ENCODE measurements at places on chromosomes 7 and 10.

GRCh38 chr7:111918461-111918860 is 287.7 kb downstream of the DOCK4 start:
- DNase-seq, result no peak

- DNase-seq, result peak; percentile 41
Observed at GRCh38 chr7:80622541-80622940, 15.9 kb upstream of the CD36 start.

DNA sequence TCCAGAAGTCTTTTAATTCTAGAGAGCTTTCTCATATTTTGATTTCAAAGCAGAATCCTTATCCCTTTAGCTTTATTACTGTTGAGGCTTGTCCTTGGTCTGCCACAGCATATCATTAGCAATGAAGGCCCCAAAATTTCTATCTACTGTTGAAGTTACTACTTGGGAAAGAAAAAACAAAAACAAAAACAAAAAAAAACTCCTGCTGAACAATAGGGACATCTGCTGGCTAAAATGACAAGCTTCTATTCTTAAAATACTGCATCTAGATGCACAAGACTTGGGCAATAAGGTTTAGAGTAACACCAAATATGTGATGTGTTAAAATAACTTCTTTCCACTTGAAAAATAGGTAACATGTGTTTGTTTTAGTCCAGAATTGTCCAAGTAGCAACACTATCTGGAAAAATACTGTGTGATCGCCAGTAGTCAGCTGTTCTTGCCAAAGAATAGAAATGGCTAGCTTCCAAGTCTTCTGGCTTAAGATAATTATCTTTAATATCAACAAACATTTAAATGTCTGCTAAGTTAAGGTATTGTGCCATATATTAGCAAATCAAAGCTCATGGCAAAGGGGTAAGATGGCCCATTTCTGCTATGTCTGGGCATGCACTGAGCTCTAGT is 3.8 kb upstream of the DMTF1 start:
- DNase-seq, result peak; percentile 15

DNA sequence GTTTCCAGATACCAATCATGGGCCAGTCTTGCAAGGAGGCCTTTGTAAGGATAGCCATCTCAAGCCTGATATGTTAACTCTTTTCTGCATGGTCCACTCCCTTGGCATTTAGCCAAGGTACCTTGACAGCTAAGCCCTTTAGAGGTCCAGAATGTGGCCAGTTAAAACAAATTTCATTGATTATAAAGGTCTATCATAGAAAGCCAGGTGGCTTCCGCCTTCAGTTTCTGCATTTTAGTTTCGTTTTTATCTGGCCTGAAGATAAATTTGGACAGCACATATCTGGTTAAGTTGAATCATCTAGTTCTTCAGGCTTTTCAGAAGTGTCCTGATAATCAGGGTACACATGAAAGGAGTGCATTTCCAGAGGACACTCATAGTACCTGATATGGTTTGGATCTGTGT is 30.7 kb downstream of the ANKIB1 start:
- DNase-seq, result no peak

DNA sequence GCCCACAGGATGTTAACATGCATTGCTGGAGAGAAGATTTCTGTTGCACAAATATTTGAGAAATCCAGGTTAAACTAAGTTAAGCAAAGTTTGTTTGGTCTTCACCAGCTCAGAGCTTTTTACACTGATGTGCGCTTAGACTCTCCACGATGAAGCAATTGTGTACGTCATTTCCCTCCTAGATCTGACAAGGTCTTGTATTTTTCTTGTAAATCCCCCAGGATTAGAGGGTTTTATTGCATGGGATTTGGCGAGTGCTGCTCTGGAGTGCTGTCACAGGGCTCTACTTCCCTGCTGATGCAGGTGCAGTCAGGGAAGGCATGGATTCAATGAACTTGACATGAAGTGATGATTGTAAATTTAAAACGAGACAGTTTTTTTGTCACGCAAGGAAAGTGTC is 173.3 kb downstream of the PDE1C start:
- no peak for DNase-seq

DNA sequence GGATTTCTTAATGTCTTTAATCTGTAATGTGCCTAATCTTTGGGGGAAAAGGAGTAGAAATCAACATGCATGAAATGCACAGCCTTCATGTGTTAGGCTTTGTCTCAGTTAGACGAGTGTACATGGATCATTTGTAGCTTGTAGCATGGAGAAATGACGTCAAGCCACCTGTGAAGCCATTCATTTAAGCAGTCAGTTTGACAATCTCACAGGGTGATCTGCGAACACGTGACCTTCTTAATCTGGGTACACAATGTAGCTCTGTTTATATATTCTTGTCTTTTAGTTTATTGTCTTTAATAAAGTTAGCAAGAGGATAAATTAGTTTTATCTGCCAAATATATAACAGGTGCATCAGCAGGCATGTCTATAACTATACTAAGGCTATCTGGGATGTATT is 351.9 kb upstream of the LRGUK start:
- DNase-seq, result no peak

GRCh38 chr7:35695473-35695850 is 527 bp upstream of the HERPUD2 start:
- no peak for DNase-seq

DNA sequence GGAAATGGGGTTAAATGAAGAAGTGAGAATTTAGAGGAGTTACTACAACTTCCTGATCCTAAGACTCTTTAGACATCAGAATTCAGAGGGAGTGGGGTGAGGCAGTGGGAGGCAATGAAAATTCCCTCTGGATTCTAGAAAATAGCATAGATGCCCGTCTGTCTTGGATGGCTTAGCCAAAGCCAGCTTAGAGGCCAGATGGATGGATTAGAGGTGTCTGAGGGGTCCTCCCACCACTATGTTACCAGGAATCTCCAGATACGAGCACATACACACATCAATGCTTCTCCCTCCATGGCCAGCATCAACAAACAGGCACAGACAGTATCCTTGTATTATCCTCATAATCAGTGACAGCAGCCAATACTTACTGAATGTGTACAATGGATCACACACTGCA is 418.1 kb downstream of the PLXNA4 start:
- no peak for DNase-seq

DNA sequence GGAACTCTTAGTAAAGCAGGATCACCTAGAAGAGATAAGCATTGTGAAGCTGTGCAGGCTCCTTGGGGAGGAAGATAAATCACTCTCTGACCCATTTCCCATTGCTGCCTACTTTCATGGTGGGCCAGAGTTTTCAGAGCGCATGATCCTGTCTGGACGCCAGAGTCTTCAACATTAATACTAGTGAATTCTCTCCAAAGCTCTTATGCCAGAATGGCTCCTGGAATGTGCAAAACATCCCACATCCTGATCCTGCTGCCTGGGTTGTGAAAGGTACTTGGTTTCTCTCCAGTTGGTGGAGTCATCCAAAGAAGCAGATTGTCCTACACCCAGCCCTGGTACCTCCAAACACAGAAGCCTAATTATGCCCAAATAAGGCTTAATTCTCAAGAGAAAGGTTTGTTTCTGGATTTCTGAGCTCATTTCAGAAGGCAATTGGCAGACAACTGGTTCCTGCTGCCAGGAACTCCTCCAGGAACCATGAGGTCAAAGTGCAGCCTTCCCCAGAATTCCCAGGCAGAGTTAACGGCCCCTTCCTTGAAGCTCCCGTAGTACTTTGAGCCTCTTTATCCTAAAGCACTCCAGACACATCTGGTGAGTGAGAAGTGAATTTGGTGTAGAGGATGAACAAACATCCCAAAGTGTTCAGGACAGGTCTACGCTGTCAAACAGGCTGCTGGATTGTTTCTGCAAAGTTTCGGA is 495.2 kb downstream of the PLXNA4 start:
- no peak for DNase-seq

- DNase-seq, result no peak
Observed at GRCh38 chr7:13288516-13288915, 601.1 kb downstream of the ARL4A start.

- DNase-seq, result no peak
Observed at GRCh38 chr7:44220046-44220357, 19.2 kb downstream of the YKT6 start.

- DNase-seq, result no peak
Observed at GRCh38 chr7:24406053-24406788, 122.2 kb downstream of the NPY start.

GRCh38 chr7:157897681-157898080 is 560.9 kb downstream of the DNAJB6 start:
- DNase-seq, result no peak

DNA sequence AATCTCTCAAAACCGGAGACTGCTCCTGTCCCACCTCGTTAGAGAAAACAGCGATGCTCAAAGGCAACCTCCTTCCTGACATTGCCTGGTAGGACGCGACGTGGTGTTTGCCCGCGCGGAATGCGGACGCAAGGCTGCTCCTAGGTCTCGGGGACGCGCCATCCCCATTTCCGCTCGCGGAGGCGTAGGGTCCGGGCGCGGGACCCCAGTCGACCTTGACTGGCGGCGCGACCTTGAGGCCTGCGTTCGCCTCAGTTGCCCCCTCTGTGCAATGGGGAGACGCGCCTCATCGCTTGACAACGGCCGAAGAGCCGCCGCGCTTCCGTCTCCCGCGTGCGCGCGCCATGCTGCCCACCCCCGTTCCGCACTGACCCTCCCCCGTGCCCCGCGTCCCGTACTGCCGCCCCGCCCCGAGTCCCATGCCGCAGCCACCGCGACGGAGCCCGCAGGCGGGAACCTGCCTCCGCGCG is 412 bp upstream of the PPIA start:
- peak; percentile 67 for DNase-seq

GRCh38 chr7:39414224-39415035 is 151.8 kb upstream of the YAE1 start:
- peak; percentile 56 for DNase-seq

DNA sequence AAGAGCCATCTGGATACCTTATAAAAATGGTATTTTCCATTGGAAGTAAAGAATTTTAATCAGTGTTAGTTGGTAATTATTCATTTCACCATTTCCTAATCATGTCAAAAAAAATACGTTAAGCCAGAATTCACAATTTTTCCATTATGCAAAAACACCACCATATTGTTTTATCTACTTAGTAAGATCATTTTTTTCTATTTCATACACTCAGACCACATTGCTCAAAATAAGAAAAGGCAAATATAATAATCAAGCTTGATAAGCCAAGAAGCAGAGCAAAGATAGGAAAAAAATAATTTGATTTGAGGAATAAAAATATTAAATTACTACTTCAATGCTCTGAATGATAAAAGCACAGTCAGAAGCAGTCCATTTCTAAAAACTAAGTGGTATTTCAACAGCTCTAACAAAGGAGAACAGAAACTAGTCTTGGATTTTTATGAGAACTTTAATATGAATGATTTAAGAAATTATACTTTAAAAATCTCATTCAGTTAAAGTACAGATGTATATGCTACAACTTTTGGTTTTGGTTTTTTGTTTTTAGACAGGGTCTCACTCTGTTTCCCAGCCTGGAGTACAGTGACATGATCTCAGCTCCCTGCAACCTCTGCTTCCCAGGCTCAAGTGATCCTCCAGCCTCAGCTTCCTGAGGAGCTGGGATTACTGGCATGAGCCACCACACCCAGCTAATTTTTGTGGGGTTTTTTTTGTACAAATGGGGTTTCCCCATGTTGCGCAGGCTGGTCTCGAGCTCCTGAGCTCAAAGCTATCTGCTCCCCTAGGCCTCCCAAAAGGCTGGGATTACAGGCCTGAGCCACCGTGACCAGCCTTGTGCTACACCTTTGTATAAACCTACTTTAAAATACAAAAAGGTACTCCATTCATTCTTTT is 46.6 kb downstream of the LRRN3 start:
- peak; percentile 65 for DNase-seq

GRCh38 chr10:58781873-58782488 is 269.3 kb downstream of the BICC1 start:
- peak; percentile 65 for DNase-seq

DNA sequence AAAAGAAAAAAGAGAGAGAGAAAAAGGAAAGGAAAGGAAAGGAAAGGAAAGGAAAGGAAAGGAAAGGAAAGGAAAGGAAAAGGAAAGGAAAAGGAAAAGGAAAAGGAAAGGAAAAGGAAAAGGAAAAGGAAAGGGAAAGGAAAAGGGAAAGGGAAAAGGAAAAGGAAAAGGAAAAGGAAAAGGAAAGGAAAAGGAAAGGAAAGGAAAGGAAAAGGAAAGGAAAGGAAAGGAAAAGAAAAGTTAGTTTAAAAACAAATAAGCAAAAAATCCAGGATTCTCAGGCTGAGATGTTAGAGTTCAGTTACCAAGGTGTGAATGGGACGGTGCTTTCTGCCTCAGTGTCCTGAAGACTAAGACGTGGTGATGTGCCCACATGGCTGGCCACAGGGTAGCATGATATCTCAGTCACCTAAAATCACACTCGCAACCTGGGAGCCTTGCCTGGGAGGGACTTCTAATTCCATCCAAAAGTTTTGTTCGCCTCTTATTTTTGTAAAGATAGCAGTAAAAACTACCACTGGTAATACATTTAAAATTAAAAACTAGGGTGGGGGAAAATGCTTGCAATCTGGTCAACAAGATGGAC is 70.1 kb downstream of the JAZF1 start:
- DNase-seq, result no peak
